ENCODE measurements at places on chromosomes 3 and 15.

DNA sequence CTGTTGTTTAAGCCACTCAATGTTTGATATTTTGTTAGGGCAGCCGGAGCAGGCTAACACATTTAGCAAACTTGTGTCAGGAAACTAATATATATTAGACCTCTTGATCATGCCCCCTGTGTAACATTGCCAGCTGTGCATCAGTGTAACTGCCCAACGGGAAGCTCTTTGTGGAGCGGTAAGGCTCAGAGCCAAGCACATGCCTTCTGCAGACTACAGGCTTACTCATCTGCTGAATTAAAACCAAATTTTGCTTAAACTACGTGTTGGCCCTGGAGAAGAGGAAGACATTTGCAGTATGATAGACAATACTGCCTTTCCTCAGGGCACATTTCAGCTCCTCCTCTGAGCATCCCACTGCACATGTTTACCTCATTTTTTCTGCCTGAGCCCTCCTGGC lies 50.5 kb upstream of the KCNMB2 start:
- H3K4me1 ChIP-seq = peaks cover 20% of the 10 kb centered on the region
- no peaks in the 10 kb centered on the region for H3K36me3 ChIP-seq
- no peak overlapping the region for H3K4me3 ChIP-seq
- no peak overlapping the region for H3K27ac ChIP-seq

GRCh38 chr3:5644773-5645670 lies 457.5 kb downstream of the EDEM1 start:
- no peak overlapping the region for H3K27ac ChIP-seq
- H3K36me3 ChIP-seq = peaks cover 48% of the 10 kb centered on the region
- no peak for DNase-seq
- H3K27me3 ChIP-seq = no peaks in the 10 kb centered on the region
- H3K4me3 ChIP-seq = no peak overlapping the region
- H3K4me1 ChIP-seq = no peaks in the 10 kb centered on the region

DNA sequence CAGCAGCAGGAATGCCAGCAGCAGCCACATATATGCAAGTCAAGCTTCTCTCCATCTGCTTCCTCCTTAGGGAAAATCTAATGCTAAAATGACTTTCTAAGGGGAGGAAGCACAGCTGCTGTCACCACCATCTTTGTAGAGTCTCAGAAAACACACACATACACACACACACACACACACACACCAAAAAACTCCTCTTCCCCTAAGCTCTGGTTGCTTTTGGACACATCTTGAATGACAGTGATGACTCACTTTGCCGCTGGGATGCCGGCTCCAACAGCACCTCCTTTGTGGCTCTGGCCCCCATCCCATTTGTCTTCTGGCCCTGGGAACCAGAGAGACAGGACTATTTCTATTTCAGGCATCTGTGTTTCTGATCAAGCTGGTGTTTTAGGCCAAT lies 124.8 kb upstream of the GOLIM4 start:
- H3K27me3 ChIP-seq = no peaks in the 10 kb centered on the region
- no peak for DNase-seq
- no peaks in the 10 kb centered on the region for H3K36me3 ChIP-seq

DNA sequence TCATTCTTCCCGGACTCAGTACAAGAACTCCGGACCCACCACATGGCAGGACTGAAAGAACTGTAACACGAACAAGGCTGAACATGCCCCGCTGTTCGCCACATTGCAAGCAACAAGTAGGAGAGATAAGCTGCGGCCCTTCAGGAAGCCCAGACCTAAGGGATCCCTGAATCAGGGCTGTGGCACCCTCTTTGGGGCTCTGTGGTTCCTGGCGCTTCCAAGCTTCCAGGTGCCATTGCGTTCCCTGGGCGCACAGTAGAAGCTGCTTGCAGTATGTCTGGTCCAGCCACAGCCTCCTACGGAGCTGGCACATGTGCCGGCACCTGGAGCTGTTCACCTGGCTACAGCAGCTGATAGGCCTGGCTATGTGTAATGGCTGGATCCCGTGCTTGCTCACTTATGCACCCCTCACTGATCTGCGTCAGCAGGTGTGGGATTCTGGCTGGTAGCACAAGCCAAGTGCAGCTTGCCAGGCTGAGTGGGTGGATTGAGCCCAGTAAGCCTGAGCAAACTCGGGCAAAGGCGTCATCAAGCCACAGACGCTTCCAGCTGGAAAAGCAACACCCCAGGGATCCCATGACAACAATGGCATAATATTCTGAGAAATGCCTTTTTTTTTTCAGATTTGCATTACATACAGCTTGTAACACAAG lies 748.6 kb upstream of the GBE1 start:
- DNase-seq = no peak
- no peaks in the 10 kb centered on the region for H3K4me1 ChIP-seq
- peaks cover 9% of the 10 kb centered on the region for H3K36me3 ChIP-seq
- no peak overlapping the region for H3K4me3 ChIP-seq

GRCh38 chr3:184651904-184652303 lies 60.0 kb downstream of the MAGEF1 start:
- H3K27ac ChIP-seq = no peak overlapping the region
- H3K4me3 ChIP-seq = no peak overlapping the region
- peaks cover 10% of the 10 kb centered on the region for H3K36me3 ChIP-seq
- no peak for DNase-seq

GRCh38 chr15:53520996-53521395 lies 238.5 kb downstream of the WDR72 start:
- no peaks in the 10 kb centered on the region for H3K36me3 ChIP-seq
- DNase-seq = no peak
- H3K4me3 ChIP-seq = no peak overlapping the region
- H3K27me3 ChIP-seq = no peaks in the 10 kb centered on the region
- no peaks in the 10 kb centered on the region for H3K4me1 ChIP-seq

DNA sequence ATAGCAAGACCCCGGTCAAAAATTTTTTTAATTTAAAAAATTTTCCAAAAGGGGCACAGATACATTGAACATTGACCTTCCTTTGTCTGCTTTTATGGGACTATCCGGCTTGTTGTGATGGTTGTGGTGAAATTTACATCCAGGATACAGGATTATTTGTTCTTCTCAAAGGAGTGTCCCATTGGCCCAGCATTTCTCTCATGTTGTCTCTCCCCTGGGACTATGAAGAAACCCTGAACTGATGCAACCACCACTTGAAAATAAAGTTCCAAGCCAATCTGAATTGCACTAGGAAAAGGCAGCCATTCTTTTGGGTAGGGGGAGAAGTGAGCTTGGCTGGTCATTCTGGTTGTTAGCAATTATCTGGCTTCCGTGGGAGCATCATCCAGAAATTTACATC lies 58.4 kb downstream of the PPARG start:
- peaks cover 3% of the 10 kb centered on the region for H3K27me3 ChIP-seq
- no peak overlapping the region for H3K4me3 ChIP-seq
- no peak overlapping the region for H3K27ac ChIP-seq
- H3K36me3 ChIP-seq = no peaks in the 10 kb centered on the region
- H3K4me1 ChIP-seq = peaks cover 6% of the 10 kb centered on the region

GRCh38 chr3:194773216-194773615 lies 87.5 kb downstream of the FAM43A start:
- H3K27me3 ChIP-seq = peaks cover 34% of the 10 kb centered on the region
- no peak for DNase-seq
- H3K27ac ChIP-seq = no peak overlapping the region
- H3K36me3 ChIP-seq = no peaks in the 10 kb centered on the region
- H3K4me1 ChIP-seq = peaks cover 24% of the 10 kb centered on the region

- peaks cover 4% of the 10 kb centered on the region for H3K36me3 ChIP-seq
- H3K27ac ChIP-seq = no peak overlapping the region
- H3K27me3 ChIP-seq = no peaks in the 10 kb centered on the region
- DNase-seq = no peak
Measured at GRCh38 chr3:167772992-167773391, 37.5 kb downstream of the SERPINI1 start.

GRCh38 chr15:60758961-60759729 lies 280.2 kb upstream of the ICE2 start:
- H3K4me1 ChIP-seq = peaks cover 13% of the 10 kb centered on the region
- no peak overlapping the region for H3K4me3 ChIP-seq
- no peak overlapping the region for H3K27ac ChIP-seq
- DNase-seq = no peak

GRCh38 chr3:148938936-148939335 lies 52.4 kb upstream of the GYG1 start:
- H3K4me3 ChIP-seq = no peak overlapping the region
- H3K4me1 ChIP-seq = no peaks in the 10 kb centered on the region
- H3K27ac ChIP-seq = no peak overlapping the region
- no peak for DNase-seq

DNA sequence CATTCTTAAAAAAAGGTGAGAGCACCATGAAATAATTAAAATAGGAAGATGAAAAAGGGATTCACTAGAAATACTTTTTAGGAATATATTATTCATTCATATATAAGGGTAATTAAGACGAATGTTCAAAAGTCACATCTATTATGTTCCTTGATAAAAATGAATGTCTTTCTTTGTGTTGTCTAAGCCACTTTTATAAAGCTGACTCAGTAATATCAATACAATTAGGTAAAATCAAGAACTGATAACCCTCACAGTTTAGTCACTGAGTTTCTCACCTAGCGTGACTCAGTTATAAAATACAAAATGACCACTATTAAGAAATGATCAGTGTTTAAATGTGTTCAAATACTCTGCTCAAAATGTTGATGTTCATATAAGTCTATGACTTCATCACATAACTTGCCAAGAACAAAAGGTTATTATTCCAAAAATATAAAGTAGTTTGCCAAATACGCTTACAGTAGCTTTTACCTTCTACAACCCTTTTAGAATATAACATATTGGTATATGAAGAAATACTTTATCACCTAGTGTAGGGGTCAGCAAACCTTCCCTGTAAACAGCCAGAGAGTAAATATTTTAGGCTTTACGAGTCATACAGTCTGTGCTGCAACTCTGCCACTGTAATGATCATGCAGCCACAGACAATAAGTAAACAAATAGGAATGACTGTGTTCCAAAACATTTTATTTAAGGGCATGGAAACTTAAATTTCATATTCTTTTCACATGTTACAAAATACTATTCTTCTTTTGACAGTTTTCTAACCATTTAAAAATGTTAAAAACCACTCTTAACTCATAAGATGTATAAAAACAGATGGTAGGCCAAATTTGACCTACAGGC lies 369.8 kb downstream of the TBC1D5 start:
- no peaks in the 10 kb centered on the region for H3K36me3 ChIP-seq
- H3K4me3 ChIP-seq = no peak overlapping the region
- H3K4me1 ChIP-seq = no peaks in the 10 kb centered on the region

DNA sequence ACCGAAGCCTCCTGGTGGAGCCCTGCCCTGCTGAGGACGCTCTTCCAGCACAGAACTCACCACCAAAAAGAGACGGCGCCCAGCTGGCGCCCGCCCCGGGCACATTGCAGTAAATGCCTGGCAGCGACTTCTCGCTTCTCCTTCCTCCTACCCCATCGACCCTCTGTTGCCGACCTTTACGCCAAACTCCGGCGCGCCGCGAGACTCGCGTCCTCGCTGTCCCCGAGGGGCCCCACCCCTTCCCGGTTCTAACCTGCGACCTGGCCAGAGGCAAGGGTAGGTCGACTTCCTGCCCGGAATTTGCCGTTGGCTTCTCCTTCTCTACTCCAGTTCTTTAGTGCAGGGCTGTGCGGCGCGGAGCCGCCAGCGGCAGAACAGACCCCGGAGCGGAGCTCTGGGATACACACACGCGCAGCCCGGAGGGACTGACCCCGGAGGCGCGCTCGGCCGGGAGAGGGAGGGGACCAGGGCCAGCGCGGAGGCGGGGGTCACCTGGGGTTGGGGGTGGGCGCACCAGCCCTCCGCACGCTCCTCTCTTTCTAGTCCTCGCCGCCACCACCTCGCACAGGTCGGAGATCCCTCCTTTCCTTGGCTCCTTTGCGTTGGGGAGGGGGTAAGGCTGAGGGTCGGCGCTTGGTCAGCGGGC lies 226.6 kb upstream of the AZI2 start:
- H3K36me3 ChIP-seq = no peaks in the 10 kb centered on the region
- H3K27ac ChIP-seq = peak overlapping the region; percentile 36
- H3K4me1 ChIP-seq = peaks cover 61% of the 10 kb centered on the region
- peaks cover 40% of the 10 kb centered on the region for H3K27me3 ChIP-seq
- peak overlapping the region; percentile 94 for H3K4me3 ChIP-seq
- DNase-seq = peak; percentile 74

DNA sequence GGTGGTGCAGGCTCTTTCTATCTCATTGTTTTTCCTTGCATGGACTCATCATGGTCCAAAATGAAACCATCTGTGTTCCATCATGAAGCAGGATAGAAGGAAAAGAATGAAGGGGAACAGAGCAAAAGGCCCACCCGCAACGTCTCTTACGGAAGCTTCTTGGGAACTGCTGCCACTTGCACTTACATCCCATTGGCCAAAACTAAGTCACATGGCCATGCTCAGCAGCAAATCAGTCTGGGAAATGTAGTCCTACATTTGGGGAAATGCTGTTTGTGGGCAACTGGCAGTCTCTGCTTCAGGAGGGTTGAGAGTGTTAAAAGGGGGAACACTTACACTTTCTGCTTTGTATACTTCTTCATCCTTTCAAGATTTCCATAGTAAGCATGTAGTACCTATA lies 191.6 kb downstream of the SV2B start:
- peaks cover under 1% of the 10 kb centered on the region for H3K27me3 ChIP-seq
- 0 out of 2 replicates have a peak, but pooled peaks cover 5% of the 10 kb centered on the region for H3K4me1 ChIP-seq
- peak; percentile 23 for DNase-seq
- H3K4me3 ChIP-seq = no peak overlapping the region

DNA sequence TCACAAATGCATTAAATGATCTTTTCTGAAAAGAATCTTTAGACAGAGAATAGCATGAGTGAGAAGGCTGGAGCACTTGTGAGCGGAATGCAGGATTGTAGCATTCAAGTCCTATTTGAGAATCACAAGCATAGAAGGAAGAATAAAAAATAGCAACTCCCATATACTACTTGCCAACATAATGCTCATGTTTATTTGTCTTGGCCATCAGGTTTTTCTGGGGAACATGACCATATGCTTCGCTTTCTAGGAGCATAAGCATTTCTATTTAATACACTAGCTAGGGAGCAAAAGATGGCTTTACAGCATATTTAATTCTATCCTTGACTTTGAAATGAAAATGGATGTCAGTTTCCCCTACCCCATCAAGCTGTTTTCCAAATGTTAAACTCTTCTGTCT lies 170.3 kb upstream of the MITF start:
- H3K27me3 ChIP-seq = no peaks in the 10 kb centered on the region
- H3K4me3 ChIP-seq = no peak overlapping the region
- DNase-seq = no peak
- peaks cover 10% of the 10 kb centered on the region for H3K4me1 ChIP-seq
- no peaks in the 10 kb centered on the region for H3K36me3 ChIP-seq

GRCh38 chr15:88894348-88894818 lies 961 bp downstream of the HAPLN3 start:
- H3K4me3 ChIP-seq = peak overlapping the region; percentile 72
- peak; percentile 93 for DNase-seq
- peaks cover 40% of the 10 kb centered on the region for H3K4me1 ChIP-seq

GRCh38 chr15:42072141-42072685 lies 22.1 kb downstream of the PLA2G4D start:
- H3K27ac ChIP-seq = no peak overlapping the region
- no peak for DNase-seq

GRCh38 chr3:136955813-136956212 lies 2.0 kb upstream of the IL20RB start:
- H3K27me3 ChIP-seq = no peaks in the 10 kb centered on the region
- H3K4me1 ChIP-seq = peaks cover 26% of the 10 kb centered on the region
- H3K36me3 ChIP-seq = no peaks in the 10 kb centered on the region
- peak overlapping the region; percentile 4 for H3K27ac ChIP-seq
- DNase-seq = no peak
